Panc1 (cell line): ENCODE measurements at places on chromosomes 5 and 9. TPM values are rescaled to one million over a fixed set of nuclear protein-coding genes. Genes with fewer than 3 reads are reported as not detected.

DNA sequence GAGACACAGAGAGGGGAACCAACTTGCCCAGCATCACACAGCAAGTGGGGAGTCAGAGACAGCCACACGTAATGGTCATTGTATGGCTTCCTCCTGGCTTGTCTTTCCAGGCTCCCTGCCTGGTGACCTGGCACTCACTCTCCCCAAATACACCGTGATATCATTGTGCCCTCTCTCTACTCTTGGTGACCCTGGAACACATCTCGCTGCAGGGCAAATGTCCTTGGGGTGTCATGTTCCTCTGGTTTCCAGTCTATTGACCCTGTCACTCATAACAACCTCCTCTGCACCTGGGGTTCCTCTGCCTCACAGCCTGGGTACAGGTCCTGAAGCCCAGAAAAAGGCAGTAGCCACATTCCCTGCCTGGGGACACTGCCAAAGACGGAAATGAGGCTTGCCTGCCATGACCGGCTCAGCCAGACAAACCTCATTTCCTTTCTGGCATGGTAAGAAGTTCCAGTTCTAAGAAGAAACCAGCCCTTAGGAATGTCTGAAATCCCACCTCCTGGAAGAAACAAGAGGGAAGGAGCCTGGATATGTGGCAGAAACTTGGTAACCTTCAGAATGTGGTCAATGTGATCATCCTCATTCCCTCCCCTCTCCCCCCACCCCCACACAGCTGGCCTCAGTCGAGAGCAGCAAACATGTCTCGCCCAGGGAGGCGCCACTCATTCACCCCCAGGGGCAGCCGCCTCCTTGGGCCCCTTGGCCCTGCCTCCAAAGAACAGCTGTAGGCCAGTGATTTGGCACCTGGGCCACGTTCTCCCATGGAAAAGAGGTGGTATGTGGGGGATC lies 30.6 kb upstream of the SMU1 start:
- no peak for DNase-seq

DNA sequence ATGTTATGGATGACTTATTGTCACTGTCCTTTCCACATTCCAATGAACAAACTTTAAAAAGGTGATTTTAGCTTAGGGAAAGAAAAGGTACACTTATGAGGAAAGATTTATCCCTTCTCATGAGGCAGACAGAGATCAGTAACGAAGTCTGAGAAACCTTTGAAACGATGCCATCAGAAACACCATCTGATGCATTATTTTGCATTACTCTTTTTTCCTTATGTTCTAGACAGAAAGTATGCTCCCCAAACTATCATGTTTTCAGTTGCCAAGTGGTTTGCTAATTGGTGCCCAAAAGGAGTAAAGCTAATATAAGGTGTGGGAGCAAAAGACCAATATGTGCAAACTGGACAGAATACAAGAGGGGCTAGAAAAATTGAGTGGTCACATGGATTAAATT lies 397.7 kb upstream of the RIOK2 start:
- no peak for DNase-seq

- DNase-seq = no peak
Measured at GRCh38 chr5:168364750-168365550, 73.5 kb downstream of the WWC1 start.

- DNase-seq = peak; percentile 12
Measured at GRCh38 chr5:53170746-53171349, 61.3 kb upstream of the MOCS2 start.

- DNase-seq = no peak
Measured at GRCh38 chr9:135073081-135073740, 14.3 kb upstream of the OLFM1 start.

DNA sequence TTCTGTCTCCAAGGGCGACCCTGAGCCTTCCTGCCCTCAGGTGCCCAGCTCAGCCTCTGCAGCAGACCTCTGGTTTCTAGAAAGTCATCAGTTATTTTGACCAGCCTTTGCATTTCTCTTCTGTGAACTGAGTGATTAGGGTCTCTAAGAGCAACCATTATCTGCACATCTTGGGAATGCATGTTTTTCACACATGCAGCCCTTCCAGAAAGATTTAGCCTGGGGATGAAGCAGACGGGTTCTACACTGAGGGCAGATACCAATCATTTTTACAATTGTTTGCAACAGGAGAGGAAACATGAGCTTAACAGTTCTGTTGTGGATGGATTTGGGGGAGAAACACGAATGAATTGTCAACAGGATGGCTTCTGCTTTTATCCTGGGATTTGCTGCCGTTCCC lies 90.1 kb upstream of the PITX1 start:
- no peak for DNase-seq

DNA sequence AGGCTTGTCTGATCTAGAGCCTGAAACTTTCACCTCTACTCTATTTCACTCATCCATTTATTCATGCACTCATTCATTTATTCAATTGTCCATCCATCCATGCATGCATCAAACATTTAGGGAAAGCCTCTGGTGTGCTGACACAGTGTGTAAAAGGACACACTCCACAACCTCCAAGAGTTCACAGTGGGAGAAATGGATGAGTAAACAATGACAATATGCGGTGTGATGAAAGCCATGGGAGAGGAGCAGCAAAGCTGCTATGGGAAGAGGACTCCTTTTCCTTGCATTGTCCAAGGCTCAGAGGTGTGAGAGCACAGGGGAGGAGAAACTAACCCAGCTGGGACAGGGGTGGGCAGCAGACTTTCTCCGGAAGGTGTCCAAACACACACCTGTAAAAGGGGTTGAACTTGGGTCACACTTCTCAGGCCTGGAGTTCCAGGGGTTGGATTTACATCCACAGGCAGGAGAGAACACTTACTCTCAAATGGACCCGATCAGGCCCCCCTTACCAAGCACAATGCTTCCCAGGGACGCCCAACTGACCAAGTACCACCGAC lies 21.2 kb upstream of the PFDN1 start:
- DNase-seq = no peak

DNA sequence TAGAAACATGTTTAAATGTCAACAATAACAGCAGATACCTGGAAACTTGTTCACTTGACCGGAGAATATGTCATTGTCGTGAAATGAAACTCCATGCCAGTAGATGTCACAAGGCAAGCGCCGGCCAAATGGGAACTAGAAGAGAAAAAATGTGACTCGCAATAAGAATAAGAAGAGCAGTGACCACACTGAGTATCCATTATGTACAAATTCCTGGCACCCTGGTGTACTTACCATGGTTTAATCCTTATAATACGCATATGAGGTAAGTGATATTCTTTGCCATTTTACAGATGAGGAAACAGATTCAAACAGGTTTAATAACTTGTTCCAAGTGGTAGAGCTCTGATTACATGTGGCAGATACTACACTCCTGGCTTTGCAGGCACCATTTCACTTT lies 53.9 kb downstream of the TTLL11 start:
- DNase-seq = no peak

GRCh38 chr5:179238628-179238970 lies 106.7 kb downstream of the ADAMTS2 start:
- DNase-seq = no peak

The SPDL1 gene
- total RNA-seq = 72.6 TPM

The SLC38A9 gene
- 12.8 TPM for total RNA-seq

The SKIC3 gene
- 69.1 TPM for total RNA-seq

The SLC6A7 gene
- total RNA-seq = not detected

The LTC4S gene
- total RNA-seq = 0.69 TPM
